ENCODE measurements at places on chromosomes 7 and 10.
A peak's percentile ranks its signal among the peaks of the same experiment; 100 is the strongest.

- DNase-seq: no peak
Observed at GRCh38 chr7:85713171-85713570, 526.3 kb upstream of the SEMA3D start.

DNA sequence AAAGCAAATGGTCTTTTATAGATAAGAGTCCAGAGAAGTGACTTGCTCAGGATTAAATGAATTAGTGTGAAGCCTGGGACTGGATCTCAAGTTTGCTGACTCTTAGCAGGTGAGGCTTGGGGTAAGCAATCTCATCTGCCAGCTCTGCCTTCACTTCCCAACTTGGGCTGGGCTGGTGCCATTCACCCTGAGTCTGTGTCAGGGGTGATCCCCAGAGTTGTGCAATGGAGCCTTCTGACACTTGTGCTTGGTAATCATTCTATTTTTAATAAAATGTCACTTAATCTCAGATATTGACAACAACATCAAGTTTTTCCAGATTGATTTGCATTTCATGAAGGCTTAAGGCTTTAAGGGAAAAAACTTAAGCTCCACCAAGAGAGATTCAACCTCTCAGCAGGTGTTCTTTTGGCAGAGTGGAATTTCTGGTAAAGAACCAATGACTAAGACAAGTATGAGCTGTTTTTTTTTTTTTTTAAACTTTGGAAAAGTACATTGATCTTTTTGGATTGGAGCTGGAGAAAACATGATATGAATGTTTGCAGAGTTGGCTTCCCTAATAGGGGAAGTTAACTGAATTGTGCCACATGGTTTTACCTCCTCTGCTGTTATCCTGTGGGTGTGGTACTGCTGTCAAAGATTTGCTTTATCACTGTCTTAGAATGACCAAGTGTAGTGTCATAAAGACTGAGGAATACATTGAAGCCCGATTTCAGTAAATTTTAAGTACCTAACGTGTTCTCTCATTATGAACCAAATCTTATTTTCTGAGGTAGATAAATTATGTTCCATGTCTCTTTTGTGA, 48.6 kb upstream of the GPR37 start:
- DNase-seq: no peak

DNA sequence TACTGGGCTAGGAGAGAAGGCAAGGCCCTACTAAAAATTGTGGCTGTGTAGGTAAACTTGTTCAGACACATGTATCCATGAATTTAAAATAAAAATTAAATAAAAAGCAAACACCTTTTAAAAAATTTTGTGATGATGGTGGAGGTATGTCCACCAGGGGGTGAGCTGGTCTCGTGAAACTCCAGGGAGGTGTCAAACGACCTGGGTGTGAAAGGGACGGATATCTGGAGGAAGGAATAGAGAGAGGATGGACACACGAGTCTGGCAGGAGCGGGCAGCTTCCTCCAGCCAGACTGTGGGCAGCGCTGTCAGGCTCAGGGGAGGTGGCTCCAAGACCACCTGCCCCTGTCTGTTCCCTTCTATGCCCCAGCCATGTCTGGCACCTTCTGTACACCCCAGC, 34.8 kb upstream of the DMBT1 start:
- no peak for DNase-seq

GRCh38 chr7:131774419-131775220, 218.2 kb upstream of the PODXL start:
- DNase-seq: no peak

GRCh38 chr10:20515654-20516053, 381.5 kb downstream of the NEBL start:
- DNase-seq: no peak

- no peak for DNase-seq
Observed at GRCh38 chr10:75146780-75147179, 35.3 kb downstream of the SAMD8 start.

DNA sequence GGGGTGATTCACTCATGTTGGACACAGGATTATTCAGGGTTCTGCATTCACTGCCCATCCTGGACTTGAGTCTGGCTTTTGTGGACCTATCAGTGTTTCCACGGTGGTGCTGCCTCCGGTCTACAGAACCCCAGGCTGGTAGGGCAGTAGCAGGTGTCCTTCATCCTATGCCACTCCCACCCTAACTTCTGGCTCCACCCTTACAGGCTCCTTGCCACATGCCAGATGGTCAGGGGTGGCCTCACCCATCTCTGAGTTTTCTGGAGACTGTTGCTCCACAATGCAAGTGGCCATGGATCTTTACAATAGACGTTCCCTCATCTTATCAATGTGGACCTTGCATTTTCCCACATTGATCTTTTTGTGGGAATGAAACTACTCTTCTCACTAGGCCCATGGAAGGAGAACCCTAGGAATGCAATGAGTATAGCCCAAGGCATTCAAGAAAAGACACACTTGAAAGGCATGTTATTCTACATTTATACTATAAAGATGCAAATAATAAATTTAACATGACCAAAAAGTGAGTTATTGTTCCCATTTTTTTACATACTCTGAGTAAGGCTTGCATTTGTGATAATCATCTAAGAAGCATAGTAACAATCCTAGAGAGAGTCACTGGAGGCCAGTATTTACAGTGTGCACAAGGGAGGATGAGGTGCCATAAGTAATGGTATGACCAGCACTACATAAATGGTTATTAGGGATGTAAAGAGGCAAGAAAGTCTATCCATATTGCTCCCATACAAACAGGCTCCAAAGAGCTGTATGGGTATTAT, 57.4 kb upstream of the ADO start:
- DNase-seq: no peak

GRCh38 chr7:92750946-92751345, 85.4 kb downstream of the CDK6 start:
- DNase-seq: no peak

DNA sequence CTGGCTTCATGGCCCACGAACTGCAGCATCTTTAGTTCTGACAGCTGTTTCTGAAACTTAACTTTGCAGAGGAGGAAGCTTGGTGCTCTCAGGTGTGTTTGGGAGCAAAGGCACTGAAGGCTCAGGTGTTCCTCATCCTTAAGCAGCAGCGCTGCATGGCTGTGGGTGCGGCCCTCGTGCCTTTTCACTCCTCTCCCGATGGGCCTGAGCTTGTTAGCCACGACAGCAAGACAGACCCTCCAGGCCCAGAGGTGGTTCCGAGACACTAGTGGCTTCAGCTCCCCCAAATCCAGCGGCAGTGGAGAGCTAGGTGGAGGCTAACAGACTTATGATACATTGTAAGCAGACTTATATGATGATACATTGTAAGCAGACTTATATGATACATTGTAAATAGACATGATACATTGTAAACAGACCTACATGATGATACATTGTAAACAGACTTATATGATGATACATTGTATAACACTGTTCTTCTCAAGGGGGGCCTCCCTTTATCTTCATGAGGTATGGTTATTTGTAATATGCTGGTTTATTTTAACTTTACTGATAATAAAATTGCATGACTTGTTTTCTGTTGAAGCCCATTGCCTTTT, 14.1 kb downstream of the PFKP start:
- DNase-seq: no peak

- DNase-seq: peak; percentile 80
Observed at GRCh38 chr10:79067241-79068202, 1.2 kb upstream of the ZMIZ1 start.

- DNase-seq: no peak
Observed at GRCh38 chr7:10731253-10731773, 242.4 kb upstream of the PHF14 start.

GRCh38 chr10:1036341-1036791, 10.7 kb upstream of the IDI2 start:
- DNase-seq: no peak

DNA sequence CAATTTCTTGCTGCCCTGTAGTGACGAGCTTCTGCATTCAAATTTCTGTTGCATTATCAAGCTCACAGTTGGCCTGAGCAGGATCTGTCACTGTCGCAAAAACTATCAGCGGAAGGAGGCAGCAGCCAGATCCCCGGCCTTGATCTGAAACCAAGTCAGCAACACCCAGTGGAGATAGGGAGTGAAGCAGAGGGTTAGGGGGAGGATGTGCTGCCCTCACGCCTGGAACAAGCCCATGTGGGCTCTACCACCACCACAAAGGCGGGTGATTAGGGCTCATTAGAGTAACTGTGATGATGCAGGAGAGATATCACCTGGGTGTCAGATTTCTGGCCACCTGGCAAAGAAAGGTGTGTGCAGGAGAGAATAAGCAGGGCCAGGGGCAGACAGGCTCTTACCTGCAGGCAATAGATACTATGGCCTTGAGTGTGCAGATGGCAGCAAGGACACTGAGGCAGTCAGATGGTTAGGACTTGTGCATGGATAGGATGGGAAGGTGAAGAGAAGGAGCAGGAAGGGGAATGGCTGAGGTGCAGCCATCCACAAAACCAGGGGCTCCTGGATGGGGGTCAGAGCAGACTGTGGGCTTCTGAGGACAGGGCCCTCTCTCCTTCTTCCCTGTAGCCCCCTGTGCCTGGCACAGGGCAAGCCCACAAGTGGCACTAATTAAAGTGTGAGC, 417.3 kb downstream of the RPS24 start:
- DNase-seq: peak; percentile 91

GRCh38 chr10:114477285-114477684, 73.0 kb upstream of the AFAP1L2 start:
- no peak for DNase-seq

DNA sequence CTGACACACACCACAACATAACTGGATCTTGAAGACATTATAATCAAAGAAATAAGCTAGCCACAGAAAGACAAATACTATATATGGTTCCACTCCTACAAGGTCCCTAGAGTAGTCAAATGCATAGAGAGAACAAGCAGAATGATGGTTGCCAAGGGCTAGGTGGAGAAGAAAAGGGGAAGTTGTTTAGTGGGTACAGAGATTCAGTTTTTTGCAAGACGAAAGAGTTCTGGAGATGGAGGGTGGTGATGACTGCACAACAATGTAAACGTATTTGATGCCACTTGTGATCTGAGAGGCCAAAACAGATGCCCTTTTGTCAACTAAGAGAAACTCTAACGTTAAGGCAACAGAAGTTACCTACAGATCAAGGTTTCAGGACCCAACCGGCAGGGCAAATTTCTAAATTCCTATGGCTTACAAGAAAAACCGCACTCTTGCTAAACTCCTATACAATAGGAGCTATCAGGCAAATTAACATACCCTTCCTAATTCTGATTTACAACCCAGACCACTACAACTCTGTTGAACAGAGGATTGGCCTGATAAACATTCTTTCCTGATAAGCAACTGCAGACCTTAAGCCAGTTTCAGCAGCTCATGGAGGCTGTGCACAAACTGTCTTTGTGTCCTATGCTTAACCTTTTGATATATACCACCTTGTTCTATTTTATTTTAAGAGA, 69.0 kb downstream of the FAM107B start:
- DNase-seq: no peak

DNA sequence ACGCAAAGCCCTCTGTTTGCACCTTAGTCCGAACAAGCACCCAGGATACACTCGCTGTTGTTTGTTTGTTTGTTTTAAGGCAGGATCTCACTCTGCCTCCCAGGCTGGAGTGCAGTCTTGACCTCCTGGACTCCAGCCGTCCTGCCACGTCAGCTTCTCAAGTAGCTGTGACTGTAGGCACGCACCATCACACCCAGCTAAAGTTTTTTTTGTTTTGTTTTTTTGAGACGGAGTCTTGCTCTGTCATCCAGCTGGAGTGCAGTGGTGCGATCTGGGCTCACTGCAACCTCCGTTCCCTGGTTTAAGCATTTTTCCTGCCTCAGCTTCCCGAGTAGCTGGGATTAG, 76.8 kb downstream of the CTBP2 start:
- no peak for DNase-seq

DNA sequence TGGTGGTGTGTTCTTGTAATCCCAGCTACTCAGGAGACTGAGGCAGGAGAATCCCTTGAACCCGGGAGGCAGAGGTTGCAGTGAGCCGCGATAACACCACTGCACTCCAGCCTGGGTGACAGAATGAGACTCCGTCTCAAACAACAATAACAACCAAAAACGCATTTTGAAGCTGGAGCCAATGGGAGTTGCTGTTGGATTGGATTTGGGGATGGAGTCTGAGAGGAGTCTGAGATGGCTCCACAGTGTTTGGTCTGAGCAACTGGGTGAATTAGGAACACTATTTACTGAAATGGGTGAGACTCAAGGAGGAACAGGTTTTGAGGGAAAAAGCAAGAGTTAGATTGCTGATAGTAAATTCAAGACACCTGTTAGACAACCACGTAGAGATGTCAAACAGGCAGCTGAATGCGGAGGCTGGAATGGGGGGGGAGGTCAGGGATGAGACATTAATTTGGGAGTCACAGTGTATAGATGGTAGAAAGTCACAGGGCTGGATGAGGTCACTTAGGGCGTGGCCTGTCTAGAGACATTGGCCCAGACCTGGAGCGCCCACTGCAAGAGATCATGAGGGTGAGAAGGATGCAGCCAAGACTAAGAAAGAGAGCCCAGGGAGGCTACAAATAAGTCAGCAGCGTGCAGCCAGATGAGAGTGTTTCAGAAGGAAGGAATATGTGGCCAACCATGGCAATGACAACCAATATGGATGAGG, 56.4 kb downstream of the CYCS start:
- no peak for DNase-seq

DNA sequence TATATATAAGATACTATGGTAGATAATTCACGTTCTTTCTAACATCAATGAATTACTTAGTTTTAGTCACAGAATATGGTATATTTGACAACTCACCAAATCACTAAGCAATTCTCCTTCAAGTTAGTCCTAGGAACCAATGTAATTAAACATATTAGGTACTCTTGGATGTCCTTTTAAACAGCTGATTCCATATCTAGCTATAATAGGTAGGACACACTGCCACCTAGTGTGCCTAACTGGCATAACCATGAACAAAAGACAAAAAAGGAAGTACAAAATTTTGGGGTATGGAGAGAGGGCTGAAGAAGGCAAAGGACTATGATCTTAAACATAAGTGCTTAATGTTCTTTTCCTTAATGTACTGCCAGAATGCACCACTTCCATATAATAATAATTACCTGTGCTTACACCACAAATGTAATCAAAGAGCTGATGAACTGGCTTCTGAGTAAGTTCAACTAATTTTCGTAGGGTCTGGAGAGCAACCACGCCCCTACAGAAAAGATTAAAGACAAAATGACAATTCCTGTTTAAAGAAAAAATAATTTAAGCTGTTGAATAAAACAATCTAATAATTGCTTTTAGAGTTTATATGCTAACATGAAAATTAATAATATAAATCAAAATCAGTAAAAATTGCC, 28.7 kb downstream of the PNPLA8 start:
- DNase-seq: peak; percentile 64

DNA sequence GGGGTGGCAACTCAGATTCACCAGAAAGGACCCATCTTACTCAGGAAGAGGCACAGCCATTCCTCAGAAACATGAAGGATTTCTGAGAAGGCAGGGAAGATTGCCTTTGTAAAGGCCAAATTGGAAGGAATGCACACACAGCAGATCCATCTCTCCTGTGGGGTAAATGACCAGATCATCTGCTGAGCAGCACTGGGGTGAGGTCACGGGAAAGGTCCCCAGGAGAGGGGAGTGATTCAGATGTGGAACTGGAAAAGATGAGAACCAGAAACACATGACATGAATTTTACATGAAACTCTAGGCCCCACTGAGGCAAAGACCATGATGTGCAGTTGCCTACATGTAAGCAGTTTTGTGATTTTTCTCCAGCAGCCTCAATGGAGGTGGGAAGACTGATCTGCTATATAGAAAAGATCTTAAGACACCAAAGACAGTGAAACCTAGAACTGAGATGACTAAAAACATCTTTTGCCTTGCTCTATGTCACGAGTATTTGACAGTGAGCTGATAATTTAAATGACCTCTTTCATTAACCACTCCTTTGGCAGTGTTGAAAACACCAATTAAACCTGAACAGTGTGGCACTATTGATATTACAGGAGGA, 91.6 kb downstream of the AMPH start:
- DNase-seq: no peak

GRCh38 chr10:102055647-102056419, at the start of gene ARMH3:
Gene ARMH3, minus strand, starts transcription at chr10:102056173. Its CDS starts 16,059 bp downstream, at chr10:102040114.
- peak; percentile 89 for DNase-seq

GRCh38 chr10:130820880-130821482, 490.5 kb downstream of the TCERG1L start:
- DNase-seq: peak; percentile 93

All from NCI-H2171 treated with DMSO at 0.1 percent for 48 hours (cell line).